ENCODE measurements at places on chromosomes 6 and 20. TPM values are rescaled to one million over a fixed set of nuclear protein-coding genes. Genes with fewer than 3 reads are reported as not detected.

- peaks cover 16% of the 10 kb centered on the region for H3K4me1 ChIP-seq
- H3K36me3 ChIP-seq: no peaks in the 10 kb centered on the region
- no peak overlapping the region for H3K4me3 ChIP-seq
- DNase-seq: peak; percentile 36
- H3K27ac ChIP-seq: peak overlapping the region; percentile 41
- H3K27me3 ChIP-seq: peaks cover 2% of the 10 kb centered on the region
These were observed 401.7 kb downstream of the ZFAND3 start for GRCh38 chr6:38221251-38221650.

DNA sequence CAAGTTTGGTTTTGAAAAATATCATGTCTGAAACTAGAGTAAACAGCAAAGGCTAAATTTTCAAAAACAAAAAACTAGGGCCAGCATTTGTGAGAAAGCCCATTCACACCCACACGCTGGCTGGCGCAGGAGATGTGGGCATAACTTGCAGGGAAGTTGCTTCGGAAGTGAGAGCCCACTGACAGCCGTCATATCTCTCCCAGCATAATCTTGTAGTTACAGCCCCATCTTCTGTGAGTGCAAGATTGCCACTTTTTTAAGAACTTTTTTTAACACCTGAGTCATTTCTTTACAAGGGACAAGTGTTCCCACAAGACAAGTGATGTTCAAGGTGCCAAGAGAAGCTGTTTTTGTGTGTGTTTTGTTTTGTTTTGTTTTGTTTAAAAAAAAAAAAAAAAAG is 212.5 kb upstream of the CNR1 start:
- H3K27me3 ChIP-seq: no peaks in the 10 kb centered on the region
- H3K4me3 ChIP-seq: no peak overlapping the region
- H3K27ac ChIP-seq: no peak overlapping the region
- H3K4me1 ChIP-seq: peaks cover 14% of the 10 kb centered on the region

DNA sequence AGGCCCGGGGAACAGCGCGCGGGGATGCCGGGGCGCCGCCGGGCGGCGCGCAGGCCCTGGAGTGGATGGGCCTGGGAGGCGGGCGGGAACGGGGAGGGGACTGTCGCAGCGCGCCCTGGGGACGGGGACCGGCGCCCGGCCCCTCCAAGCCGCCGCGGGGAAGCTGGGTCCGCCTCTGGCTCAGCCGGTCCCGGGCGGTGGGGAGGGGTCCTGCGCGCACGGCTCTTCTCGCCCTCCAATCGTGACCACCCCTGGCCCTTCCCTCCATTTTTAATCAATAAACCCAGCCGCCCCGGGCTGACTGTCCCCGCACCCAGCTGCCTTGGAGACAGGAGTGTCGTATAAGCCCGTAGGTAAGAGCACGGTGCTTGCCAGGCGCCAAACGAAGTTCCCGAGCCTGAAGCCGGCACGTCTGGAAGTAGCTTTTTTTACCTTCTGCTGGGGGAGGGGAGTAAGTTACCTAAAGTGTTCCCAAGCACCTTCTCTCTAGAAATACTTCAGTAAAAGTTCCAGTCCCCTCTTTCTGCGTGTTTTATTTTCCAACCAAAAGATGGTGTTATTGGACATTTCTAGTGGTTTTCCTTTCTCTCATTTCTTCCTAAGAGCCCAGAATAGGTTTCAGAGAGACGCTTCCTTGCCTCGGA is 780 bp upstream of the TAF4 start:
- peak; percentile 91 for DNase-seq
- H3K27ac ChIP-seq: peak overlapping the region; percentile 93
- peaks cover 6% of the 10 kb centered on the region for H3K27me3 ChIP-seq
- H3K36me3 ChIP-seq: no peaks in the 10 kb centered on the region
- H3K4me1 ChIP-seq: peaks cover 20% of the 10 kb centered on the region
- H3K4me3 ChIP-seq: peak overlapping the region; percentile 92

DNA sequence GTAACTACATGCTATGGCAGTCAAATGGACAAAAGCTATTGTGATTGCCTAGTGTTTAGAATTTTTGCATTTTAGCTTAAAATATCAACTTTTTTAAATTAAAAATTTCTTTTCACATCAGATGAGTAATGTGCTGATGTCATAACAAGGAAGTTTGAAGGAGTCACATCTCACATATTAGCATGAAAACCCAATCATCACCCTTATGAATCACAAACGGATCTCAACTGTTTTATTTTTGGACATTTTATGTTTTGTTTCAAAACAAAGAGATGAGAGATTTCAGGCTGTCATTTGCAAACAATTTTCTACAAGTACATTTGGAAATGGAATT is 53.6 kb upstream of the TRERF1 start:
- no peaks in the 10 kb centered on the region for H3K4me1 ChIP-seq
- H3K27me3 ChIP-seq: no peaks in the 10 kb centered on the region
- no peak for DNase-seq
- no peak overlapping the region for H3K27ac ChIP-seq

- no peaks in the 10 kb centered on the region for H3K36me3 ChIP-seq
- H3K4me1 ChIP-seq: peaks cover 3% of the 10 kb centered on the region
- H3K27ac ChIP-seq: no peak overlapping the region
- no peaks in the 10 kb centered on the region for H3K27me3 ChIP-seq
- no peak for DNase-seq
These were observed 219.8 kb upstream of the UFL1 start for GRCh38 chr6:96301781-96302180.

GRCh38 chr6:684831-685636 is 7.9 kb downstream of the EXOC2 start:
- peak overlapping the region; percentile 76 for H3K27ac ChIP-seq
- no peaks in the 10 kb centered on the region for H3K36me3 ChIP-seq
- peak overlapping the region; percentile 50 for H3K4me3 ChIP-seq
- peaks cover 5% of the 10 kb centered on the region for H3K27me3 ChIP-seq
- DNase-seq: no peak

GRCh38 chr6:111984081-111984480 is 69.8 kb upstream of the CCN6 start:
- H3K4me3 ChIP-seq: no peak overlapping the region
- peaks cover 4% of the 10 kb centered on the region for H3K36me3 ChIP-seq
- no peak for DNase-seq
- H3K27me3 ChIP-seq: peaks cover 6% of the 10 kb centered on the region
- H3K27ac ChIP-seq: no peak overlapping the region

Gene SLC26A8
- total RNA-seq: 0.29 TPM

Gene IER3
- 13.5 TPM for total RNA-seq
